NB4 (cell line): ENCODE measurements at places on chromosomes 7 and 10.

- no peak for DNase-seq
These were observed 38.3 kb downstream of the AHCYL2 start for GRCh38 chr7:129263168-129263567.

DNA sequence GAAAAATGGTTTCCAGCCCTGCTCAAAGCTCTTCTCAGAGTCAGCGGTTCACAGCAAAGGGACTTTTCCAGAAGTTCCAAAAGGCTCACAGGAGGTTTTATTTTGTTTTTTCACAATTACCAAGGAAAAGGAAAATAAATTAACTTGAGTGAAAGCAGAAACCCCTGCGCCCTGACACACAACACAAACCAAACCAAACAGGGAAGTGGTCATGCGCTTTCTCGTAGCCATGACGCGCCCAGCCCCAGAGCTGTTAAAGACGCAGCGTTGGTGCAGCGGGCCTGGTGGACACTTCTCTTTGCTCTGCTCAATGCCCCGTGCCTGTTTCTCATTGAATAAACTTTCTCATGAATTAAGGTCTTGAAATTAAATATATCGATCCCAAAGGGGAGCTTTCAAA is 134.4 kb upstream of the LYZL2 start:
- DNase-seq: peak; percentile 8

DNA sequence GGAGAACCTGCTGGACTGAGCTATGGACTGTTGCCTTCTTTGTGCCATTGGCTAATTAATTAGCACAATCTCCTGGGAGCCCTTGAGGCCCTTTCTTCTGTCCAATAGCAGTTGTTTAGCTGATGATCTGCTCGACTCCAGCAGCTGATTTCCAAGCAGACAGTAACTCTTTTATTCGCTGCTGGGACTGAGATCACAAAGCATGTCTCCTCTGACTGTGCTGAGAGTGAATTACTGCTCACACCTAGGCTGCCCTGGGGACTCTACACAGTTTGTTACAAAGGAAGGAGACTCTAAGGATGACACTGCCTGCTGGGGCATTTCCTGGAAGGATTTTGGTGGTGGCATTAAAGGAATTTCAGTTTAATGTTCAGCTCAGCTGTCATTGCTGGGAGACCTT is 31.4 kb downstream of the CASP7 start:
- DNase-seq: no peak

DNA sequence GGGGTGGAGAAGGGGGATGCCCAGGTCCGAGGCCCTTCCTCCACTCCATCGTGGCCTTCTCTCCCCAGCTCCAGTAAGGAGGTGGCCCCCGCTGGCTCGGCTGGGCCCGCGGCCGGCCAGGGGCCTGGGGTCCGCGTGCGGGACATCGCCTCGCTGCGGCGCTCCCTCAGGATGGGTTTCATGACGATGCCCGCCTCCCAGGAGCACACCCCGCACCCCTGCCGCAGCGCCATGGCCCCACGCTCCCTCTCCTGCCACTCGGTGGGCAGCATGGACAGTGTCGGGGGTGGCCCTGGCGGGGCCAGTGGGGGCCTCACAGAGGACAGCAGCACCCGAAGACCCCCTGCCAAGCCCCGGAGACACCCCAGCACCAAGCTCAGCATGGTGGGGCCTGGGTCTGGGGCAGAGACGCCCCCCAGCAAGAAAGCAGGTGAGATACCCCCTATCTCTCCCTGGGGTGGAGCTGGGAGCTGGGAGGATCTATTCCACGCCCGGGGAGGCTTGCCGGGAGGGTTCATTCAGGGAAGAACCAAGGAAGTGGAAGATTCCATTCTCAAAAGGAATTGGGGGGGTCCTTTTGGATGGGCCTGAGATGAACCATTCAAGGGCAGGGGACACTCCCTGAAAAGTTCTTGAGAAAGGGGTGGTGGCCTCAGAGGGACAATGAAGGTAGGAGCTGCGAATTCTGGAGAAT is 3.2 kb downstream of the NYAP1 start:
- no peak for DNase-seq

GRCh38 chr7:47726047-47726726 is 144.3 kb upstream of the TNS3 start:
- no peak for DNase-seq

DNA sequence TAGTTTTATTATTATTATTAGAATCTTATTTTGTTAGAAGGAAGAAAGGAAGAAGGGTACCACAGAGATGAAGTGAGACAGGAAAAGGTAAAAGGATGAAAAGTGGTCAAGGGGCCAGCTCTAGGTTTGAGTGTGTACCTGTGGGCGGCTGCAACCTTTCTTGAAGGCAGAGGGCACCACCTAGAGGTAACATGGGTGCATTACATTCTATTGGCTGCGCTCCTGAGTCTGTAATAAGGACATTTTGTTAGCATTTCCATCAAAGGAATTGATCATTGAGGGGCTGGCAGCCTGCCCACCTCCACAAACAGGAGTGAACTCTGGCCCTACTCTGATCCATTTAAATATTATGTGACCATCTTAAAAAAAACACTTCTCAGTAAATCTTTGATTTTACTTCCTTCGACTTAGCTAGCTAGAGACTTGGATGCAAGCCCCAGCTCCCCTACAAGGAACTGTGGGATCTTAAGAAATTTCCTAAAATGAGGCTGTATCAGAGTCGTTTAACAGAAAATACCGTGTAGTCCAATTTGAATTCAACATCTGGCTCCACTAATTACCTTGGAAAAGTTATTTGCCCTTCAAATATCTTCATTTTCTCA is 610.4 kb downstream of the IPMK start:
- DNase-seq: peak; percentile 69

DNA sequence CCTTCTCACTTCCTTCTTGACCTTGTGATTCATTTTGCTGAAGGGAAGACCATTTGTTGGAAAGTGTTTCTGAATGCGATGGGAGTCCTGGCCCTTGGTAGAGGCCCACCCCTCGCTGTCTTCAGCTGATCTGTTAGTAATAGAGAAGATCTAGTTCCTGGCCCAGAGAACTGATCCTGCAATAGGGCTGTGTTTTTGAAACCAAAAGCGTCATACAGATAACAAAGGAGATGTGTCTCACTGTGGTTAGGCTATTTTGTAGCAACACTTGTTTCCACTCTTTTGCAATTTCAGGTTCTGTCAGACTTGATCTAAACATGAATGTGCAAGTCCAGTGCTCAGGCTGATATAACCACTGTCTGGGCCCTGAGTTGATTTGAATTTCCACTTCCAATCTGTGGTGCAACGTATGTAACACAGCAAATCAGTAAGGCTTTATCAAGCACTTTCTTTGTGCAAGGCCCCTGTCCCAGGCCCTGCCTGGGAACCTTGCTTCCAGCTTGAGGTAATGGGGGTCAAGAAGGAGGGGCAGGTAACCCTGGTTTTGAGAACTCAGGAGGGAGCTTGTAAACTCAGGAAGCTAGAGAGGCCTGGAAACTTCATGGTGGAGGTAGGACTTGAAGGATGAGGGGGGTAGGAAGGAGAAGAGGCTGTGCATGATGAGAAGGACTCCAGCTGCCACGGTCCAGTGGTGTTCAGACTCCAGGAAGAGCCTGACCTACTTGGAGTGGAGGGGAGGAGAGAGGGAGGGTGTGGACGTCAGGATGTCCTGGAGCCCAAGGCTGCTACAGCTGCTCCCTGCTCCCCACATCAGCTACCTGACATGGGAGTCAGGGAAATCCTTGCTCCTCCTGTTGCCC is 42.2 kb upstream of the SRGN start:
- peak; percentile 96 for DNase-seq

- DNase-seq: no peak
These were observed 1071.1 kb downstream of the XPNPEP1 start for GRCh38 chr10:108852211-108852610.

- peak; percentile 49 for DNase-seq
These were observed 1.2 kb downstream of the RARRES2 start for GRCh38 chr7:150340024-150340749.
